ENCODE measurements at places on chromosomes 7 and 10.

DNA sequence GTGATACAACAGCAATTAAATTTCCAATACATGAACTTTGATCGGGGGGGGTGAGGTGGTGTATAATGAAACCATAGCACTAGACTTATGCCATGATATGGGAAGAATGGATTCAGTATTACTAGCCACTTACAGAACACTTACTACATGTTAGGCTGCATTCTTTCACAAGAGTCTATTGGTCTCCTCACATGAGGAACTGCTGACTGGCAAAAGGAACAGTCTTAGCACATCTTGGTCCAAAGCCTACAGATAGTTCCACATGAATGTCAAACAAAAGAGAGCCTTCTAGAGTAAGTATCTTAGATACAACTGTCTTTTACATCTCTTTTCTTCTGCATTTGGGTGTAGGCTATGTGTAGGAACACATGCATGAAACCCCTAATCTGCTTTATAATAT is 115.9 kb upstream of the DNAJB12 start:
- DNase-seq: no peak

DNA sequence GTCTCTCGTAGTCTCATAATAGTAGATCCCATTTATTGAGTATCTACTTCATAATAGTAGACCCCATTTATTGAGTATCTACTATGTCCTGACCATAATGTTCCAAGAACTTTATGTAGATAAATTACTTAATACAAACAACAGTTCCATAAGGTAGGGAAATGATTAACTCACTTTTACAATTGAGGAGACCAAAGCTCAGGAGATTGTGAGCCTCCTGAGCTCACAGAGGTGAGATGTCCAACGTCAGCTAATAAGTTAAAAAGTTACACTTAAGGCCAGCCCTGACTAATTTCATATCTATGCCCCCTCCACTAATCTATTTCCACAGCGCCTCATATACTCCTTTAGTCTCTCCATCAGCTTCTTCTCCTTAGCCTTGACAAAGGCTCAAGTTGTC is 17.5 kb upstream of the GGCT start:
- no peak for DNase-seq

DNA sequence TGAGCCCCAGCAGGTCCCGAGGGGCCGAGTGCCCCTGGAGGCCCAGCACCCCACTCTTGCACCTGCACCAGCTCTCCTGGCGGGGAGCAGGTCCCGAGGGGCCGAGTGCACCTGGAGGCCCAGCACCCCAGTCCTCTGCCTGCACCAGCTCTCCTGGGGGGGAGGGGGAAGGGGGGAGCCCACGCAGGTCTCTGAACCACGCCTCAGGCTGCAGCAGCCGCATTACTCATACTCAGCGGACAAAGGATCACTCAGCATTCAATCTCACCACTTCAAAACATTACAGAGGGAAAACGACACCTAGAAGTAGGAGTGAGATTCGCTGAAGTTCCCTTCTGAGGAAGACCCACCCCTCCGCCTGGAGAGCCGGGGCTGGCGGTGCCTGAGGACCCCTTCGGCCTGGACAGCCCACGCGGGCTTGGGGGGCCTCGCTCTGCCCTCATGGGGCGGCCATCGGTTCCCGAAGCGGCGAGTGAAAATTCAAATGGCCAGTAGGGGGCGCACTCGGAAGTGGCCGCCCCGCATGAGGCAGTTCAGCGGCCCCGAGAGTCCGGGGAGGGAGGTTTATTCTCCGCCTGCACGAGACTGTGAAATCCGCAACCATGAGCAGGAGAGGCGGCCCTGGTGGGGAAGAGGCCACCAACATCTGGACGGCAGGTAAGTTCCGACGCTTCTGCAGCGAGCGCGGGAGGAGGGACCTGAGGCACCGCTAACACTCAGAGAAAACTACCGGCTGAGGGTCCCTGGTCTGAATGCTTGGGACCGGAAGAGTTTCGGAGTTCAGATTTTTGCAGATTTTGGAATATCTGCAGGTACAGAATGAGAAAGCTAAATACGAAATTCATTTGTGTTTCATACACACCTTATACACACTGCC is 1.1 kb upstream of the GPER1 start:
- DNase-seq: peak; percentile 55

DNA sequence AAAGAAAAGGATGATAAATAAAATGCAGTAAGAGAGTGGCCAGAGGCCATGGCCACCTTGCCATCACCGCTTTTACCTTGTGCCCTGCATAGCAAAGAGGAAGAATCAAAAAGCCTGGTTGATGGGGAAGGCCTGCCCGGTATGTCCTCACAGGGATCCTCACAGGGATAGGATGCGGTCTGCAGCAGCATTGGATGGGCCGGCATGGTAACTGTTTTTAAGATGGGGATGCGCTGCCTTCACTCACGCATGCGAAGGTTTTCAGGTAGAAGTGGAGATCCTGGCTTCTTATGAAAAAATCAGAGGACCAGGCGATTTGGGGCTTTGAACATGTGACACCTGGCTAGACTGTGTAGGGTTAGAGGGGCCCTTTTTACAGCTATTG is 12.5 kb downstream of the PNLIPRP2 start:
- DNase-seq: no peak

DNA sequence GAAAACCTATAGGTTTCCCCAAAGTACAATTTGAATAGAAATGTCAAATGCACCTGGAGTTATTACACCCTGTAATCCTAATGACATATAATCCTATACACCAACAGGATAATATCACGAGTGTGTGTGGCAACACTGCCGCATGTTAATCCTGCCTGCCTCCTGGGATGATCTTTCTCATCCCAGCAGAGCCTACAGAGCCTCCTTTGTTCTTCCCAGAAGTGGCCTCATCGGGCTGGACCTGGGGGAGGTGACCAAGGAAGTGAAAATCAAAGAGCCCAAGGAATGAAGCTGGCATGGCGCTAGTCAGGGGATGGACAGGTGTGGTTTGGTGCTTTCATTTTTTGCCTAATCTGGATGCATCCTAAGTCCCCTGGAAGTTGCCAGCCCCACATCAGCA is 29.5 kb upstream of the LEP start:
- DNase-seq: no peak

DNA sequence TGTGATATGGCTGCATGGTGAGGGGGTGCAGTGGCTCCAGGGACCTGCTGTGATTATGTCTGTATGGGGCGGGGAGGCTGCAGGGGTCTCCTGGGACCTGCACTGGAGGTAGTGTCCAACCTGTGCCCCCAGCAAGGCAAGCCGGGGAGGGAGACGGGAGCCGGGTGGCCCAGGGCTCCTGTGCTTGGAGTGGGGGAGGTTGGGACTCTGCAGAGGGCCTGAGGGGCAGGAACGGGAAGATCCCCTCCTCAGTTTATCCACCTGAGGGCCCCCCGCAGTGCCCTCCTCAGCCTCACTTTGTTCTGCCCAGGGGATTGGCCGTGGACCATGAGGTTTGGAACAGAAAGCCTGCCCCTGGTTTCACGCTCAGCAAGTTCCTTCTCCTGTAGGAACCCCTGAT is 22.8 kb upstream of the PWWP2B start:
- no peak for DNase-seq

- no peak for DNase-seq
These were observed 20.0 kb upstream of the ARPC1A start for GRCh38 chr7:99305473-99306260.

DNA sequence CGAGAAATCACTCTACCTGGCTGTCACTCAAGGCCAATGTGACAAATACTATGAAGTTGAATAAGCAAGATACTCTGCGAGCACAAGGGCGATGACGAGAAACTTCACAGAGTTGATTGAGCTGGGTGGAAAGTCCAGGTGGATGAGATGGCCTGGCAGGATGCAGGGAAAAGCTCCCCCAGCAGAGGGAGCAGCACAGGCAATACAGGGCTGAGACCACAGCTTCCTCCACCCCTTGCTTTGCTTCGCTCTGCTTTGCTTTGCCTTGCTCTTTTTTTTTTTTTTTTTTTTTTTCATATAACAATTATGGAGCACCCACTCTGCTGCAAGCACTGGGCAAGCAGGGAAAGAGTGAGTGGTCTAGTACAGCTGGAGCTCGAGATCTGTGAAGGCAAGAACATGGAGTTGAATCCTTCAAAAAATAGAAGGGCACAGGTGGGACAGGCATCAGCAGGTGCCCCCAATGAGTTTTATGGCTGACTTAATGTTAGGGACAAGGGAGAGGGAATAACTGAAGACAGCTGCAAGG is 88.3 kb downstream of the CABCOCO1 start:
- peak; percentile 66 for DNase-seq

- no peak for DNase-seq
These were observed 53.4 kb downstream of the TSPAN15 start for GRCh38 chr10:69504576-69505250.

DNA sequence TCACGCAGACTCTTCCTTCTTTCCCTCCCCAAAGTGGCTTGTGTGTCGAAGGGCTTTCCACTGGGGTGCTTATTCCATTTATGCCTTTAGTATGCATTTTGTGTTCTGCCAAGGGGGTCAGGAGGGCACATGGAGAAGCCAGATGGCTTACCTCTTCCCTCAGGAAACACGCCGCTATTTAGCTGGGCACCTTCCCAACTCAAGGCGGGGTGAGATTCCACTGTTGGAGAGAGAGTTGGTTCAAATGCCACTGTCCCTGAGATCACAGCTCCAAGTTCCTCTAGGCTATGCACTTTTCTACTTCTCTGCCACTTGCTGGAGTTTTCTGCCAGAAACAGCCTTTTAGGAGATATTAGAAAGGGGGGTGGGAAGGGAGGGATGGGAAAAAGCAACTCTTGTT is 1091.8 kb downstream of the LRMDA start:
- DNase-seq: peak; percentile 8

DNA sequence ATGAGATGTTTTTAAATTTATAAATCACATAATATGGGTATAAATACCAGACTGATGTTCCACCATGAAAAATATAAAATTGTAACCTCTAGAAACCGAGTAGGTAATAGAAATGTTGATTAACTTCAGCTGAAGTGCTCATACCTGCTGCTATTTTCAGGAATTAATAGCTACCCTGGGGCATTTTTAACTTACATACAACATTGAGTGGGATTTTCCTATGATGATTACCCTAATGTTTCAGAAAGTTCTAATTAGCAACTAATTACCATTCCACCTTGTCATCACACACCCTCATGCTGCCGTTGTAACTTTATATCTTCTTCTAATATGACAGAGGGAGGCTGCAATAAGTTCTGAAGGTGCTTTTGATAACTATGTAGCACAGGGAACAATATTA is 53.5 kb upstream of the ARHGAP12 start:
- no peak for DNase-seq

DNA sequence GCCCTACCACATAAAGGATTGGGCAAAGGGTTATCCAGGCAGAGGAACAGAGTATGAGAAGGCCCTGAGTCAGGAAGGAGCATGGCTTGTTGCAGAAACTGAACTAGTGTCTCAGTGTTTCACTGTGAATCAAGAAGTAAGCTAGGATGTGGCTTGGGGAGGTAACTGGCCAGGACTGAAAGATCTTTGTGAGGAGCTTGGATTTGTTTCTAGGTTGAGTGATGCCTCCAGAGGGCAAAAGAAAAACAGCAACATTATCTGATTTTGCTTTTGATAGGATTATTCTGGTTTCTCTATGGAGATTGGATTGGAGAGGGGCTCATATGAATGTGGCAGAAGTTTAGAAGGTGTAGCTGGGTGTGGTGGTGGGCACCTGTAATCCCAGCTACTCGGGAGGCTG is 137.9 kb upstream of the HDAC9 start:
- DNase-seq: no peak

DNA sequence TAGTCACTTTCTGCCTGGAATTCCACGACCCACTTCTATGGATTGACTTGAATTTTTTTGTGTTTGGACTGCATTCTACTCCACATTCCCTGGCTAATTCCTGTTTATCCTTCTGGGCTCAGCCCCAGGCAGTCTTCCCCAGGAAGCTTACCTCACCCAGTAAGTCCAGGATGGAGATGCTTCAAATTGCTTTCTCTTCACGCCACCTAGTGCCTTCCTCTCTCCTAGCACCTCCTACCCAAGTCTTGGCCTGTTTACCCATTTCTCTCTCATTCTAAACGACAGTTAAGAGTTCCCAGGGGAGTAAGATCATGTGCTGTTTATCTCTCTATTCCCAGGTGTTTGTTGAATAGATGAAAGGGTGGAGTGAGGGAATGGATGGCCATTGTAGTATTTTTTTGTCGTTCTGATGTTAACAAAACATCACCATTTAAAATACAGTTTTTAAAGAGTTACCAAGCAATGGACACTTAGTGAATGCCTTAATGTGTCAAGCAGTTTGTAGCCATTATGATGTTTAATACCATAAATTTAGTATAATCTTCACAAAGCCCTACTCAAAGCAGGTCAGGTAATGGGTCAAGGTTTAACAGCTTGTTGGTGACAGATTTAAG is 45.5 kb upstream of the TARP start:
- DNase-seq: peak; percentile 80

GRCh38 chr10:60535427-60535826 is 145.8 kb upstream of the ANK3 start:
- no peak for DNase-seq

GRCh38 chr7:135616136-135616535 is 46.2 kb upstream of the STMP1 start:
- DNase-seq: no peak

DNA sequence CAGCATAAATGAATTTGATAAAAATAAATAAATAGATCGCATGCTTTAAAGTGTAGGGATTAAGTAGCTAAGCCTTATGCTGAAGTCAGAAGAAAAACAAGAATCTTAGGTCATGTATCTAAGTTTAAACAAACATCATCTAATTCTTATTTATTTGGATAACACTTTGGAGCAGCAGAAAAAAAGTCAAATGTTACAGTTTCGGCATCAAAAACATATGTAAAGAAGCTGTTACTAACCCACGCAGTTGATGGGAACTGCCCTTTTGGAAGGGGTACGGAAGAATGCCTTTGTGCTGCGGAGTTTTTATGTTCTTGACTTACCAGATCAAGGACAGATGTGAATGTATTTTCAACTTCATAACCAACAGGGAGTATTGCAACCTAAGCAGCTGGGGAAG is 37.3 kb upstream of the HABP2 start:
- DNase-seq: no peak

- peak; percentile 67 for DNase-seq
These were observed 127.9 kb upstream of the NRBF2 start for GRCh38 chr10:63005246-63005645.

DNA sequence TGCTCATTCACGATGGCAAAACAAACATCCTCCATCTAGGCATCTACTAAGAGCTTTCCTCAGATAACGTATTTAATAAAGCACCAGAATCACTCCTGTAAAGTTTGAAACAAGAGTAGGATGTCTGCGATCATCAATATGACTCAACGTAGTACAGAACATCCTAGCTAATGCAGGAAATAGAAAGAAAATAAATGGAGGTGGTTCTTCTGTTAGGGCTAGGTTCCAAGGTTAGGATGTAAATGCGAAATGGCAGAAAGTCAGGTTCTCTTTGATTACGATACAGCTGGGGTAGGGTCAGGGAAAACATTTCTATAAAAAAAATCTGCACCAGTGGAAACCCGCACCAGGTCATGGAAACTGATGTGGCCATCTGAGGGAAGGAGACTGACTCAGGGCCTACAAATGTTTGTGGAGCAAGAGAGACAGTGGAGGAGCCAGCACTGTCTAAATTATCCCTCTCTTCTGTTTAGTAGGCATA is 29.1 kb downstream of the CCDC6 start:
- DNase-seq: peak; percentile 48

DNA sequence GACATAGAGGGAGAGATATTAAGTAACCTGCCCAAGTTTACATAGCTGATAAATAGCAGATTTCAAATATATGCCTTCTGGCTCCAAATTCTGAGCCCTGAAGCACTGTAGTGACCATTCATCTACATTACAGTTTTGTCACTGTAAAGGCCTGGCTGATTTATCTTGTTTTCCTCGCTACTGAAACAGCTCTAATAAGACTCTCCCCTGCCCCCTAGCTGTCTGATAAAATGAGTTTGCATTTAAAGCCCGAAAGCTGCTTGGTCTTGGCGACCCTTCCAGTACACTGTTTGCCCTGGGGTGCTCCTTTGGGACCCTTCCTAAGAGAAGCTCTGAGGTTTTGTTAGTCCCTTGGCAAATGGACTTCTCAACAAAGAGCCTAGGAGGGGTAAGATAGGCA is 59.7 kb upstream of the RAB11FIP2 start:
- peak; percentile 24 for DNase-seq

Data from fibroblast of skin of abdomen (primary cell).